ENCODE measurements at places on chromosomes 2 and 18.

DNA sequence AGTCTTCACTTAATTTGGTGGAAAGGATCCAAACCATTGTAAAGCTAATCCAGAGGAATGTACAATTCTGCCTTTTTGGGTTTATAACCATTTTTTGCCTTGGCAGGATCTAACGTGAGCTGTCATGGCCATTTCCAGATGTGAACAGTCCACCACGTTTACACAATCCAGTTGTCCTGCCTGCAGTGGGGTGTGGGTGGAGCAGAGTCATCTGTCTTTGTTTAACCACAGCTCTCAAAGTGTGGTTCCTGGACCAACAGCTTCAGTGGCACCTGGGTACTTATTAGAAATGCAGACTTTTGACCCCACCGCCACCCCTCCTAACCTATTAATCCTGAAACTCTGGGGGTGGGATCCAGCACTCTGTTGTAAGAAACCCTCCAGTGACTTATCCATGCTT is 35.9 kb downstream of the FHOD3 start:
- DNase-seq, result no peak

DNA sequence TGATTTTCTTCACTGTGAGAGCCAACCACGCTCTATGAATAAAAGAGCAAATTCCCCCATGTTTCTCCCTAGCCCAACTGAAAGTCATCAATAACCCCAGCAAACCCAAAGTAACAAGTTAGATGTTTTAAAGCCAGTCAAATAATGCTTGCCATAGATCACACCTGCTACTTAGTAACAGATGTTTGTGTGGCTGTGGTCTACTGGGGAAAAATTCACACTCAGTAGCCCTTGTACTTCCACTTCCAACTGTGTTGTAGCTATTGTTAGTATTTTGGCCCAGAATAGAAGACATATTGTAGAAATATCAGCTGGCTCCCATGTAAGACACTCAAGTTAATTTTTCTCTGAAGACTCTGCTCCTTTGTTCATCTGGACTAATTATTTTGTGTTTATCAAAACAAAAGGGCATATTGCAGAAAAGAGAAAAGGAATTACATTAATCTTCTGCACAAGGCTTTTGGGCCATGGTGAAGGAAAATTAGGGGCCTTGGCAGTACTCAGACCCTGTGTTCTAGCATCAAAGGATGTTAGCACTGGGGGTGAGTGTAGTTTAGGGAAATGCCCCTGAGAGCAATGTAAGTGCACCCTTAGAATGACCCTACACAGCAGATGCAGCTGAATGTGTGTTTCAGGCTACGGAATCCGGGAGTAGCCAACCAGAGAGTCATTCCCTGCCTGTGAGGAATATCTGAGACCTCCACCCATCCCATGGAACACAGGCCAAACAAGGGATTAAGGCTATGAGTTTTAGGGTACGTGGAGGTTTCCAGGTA is 521.9 kb downstream of the EPHA4 start:
- no peak for DNase-seq

GRCh38 chr2:88600038-88600465 is 27.2 kb downstream of the EIF2AK3 start:
- peak; percentile 39 for DNase-seq

- DNase-seq, result no peak
These were observed 162.0 kb downstream of the COL6A3 start for GRCh38 chr2:237251986-237252385.

DNA sequence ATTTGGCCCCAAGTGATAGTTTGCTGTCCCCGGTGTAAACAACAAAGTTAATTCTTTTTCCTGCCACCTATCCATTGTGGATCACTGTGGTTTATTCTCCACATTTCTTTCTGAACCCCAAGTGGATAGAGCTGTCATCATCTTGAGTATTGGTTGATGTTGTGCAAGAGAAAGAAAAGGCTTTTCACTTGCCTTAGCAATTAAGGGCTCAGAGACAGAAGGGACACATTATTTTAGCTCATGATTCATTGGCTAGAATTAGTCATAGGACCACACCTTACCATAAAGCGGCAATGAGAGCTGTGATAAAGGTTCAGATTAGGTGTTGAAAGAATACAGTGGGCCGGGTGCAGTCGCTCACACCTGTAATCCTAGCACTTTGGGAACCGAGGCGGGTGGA is 442.1 kb upstream of the DCC start:
- no peak for DNase-seq

DNA sequence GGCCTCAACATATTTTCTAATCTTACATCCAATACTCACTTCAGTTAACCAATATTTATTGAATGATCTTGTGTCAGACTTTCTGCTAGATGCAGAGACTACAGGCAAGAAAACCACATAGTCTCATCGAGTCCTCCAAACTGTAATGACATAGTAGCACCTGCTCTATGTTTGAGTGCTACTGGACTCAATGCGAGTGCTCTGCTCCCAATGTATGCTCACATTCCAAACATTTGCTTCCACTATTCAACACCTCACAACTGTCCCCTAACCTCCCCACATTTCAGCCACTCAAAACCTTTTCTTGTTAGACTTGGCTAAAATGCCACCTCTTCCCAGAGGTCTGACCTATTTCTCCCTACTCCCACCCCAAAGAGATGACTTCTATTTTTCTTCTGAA is 65.2 kb downstream of the SLC66A3 start:
- no peak for DNase-seq

DNA sequence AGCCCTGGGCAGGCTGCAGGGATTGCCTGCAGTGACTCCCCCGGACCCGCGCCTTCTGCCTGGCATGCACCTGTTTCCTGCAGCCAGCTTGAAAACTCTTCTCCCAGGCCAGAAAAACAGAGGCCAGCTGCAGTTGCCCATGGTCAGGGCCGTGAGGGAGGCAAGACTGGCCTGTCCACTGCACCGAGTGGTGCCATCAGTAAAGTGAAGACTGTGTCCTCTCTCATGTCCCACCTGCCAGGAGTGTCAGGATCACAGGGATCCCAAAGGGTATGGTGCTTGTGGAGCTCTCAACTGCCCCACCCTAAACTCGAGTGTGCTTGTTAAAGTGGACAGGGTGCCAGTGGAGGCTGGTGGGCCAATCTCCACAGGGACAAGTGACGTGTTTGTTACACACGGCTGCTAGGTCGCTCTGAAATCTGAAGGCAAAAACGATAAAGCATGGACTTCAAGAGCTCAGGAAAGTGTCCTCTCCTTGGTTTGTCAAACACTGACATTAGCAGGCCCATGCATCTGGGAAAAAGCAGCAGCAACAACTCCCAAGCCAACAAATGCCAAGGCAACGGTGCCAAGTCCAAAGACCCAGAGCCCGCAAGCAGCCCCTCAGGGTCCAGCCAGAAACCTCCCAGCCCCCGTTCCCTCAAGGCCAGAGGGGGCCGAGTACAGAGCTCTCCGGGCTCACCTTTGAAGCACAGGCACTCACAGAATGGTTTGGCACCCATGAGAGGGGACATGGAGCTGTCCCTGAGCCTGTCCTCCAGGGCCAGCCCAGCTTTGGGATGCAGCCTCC is 213.2 kb downstream of the HDAC4 start:
- DNase-seq, result no peak

- no peak for DNase-seq
These were observed 47.7 kb downstream of the RAB10 start for GRCh38 chr2:26081556-26081955.

- no peak for DNase-seq
These were observed 66.9 kb downstream of the LTBP1 start for GRCh38 chr2:33013684-33014110.

All from effector CD4-positive, alpha-beta T cell (primary cell).